Ovary (tissue), 10 donors: ENCODE measurements at places on chromosomes 5 and 9. TPM values are rescaled to one million over a fixed set of nuclear protein-coding genes. Genes with fewer than 3 reads are reported as not detected.

The CARTPT gene
- total RNA-seq: not detected

The ESM1 gene
- total RNA-seq: 0.50 TPM

The LCN9 gene
- total RNA-seq: not detected

The IFNA21 gene
- not detected for total RNA-seq

The FOXD4L3 gene
- total RNA-seq: not detected

The GLDC gene
- 4.3 TPM for total RNA-seq

The OR1J2 gene
- total RNA-seq: not detected

The IL5 gene
- not detected for total RNA-seq

The GRM6 gene
- not detected for total RNA-seq

The CBY3 gene
- total RNA-seq: not detected

The PKN3 gene
- 1.9 TPM for total RNA-seq

The EIF4E1B gene
- total RNA-seq: not detected

The MRPL36 gene
- total RNA-seq: 36.8 TPM

The CDKN2B-AS1 gene
- 0.62 TPM for total RNA-seq

The JADE2 gene
- total RNA-seq: 82.2 TPM

The PFN3 gene
- total RNA-seq: not detected

The RASGRF2 gene
- total RNA-seq: 44.8 TPM

DNA sequence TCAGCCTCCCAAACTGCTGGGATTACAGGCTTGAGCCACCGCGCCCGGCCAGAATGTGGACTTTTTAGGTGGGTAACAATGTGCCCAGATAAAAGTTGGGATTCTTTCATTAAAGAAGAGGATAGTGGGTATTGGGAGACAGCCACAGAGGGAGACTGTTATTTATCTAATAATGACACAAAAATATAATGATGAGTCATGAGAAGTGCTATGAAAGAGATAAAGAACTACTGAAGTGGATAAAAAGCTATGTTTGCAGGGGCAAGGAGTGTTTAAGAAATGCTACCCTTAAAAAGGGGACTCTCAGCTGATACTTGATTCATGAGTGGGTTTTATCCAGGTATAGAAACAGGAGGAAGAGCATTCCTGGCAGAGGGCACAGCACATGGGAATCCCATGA lies 143.6 kb upstream of the ERCC6L2 start:
- DNase-seq: no peak

GRCh38 chr5:151692312-151692711 lies 5.6 kb upstream of the SPARC start:
- DNase-seq: no peak

GRCh38 chr5:173547579-173547978 lies 68.9 kb downstream of the BOD1 start:
- DNase-seq: no peak

DNA sequence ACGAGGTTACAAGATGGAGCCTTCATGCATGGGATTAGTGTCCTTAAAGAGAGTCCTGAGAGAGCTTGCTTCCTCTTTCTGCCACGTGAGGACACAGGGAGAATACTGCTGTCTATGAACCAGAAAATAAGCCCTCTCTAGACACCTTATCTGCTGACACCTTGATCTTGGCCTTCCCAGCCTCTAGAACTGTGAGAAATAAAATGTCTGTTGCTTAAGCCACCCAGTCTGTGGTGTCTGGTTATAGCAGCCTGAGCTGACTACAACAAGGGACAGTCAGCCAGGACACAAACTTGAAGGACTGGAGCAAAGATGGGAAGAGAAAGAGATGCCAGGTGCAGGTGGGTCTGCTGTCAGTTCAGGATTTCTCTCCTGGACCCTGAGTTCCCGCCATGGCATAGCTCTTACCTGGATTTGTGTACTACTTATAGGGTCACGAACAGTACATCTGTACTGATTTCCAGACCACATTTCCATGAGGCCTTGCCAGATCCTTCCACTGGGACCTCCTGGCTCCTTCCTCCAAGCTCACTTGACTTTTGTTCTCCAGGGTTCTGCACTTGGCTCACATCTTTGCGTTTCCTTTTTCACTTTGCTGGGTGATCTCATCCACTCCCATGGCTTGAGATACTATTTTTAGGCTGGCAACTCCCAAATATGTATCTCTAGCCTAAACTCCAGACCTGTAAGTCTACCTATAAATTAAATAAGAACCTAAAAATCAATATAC lies 44.9 kb upstream of the LIFR start:
- DNase-seq: no peak

DNA sequence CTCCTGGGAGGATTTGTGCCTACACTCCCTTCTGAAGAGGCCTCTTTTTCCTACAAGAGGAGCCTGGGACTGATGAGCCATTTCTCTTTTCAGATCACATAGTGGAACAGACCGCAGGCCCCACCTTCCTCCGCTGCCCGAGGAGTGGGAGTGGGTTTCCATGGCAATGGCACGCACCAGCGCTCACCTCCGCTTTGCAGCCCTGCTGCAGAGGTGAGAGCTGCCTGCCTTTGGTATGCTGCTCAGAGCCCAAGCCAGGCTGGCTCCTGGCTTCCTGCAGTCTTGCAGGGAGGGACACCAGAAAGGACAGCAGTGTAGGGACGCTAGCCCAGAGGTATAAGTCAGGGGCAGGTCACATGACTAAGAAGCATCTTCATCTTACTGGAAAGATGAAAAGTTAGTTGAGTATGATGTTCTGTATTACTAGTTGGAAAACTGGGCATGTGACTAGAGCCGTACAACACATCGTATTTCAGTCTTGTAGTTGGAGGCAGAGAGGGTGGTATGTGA lies 12.4 kb downstream of the PTTG1 start:
- DNase-seq: no peak

DNA sequence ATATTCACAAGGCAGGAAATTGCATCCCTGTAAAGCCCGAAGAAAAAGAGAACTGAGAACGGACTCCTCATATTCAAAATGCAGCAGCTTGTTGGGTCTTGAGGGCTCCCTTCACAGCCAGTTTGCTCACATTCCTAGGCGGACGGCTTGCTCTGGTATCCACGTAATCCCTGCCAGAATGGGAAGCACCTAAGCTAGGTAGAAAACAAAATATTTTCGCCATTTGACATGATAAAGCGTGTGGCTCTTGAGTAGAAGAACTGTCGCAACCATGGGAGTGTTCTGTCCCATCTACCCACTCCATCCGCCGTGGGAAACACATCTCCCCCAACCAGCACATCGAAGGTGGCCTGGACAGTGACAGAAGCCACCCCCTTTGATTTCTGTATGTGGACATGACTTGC lies 183.1 kb downstream of the GAS1 start:
- no peak for DNase-seq

- DNase-seq: peak; percentile 17
Observed at GRCh38 chr5:76175051-76175666, 92.0 kb downstream of the SV2C start.

DNA sequence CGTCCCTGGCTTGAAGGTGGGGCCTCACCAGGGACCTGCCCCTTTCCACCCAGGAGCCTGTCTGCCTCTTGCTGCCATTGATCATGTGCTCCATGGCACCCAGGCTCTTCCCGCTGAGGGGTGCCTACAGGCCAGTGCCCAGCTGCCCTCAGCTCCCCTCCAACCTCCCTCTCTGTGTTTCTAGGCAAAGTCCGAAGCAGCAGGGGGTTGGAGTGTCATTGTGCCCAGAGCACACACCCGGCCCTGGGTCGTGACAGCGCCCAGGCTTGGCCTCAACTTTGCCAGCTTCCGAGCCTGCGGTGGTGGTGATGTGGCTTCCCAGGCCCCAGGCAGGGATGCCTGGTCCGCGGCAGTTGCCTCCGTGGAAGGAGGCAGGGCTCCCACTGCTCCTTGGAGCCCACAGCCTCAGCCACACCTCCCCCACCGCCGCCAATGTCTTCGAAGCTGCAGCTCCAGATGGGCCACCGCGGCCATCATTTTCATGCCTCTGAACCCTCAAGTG lies 52.4 kb downstream of the GTF3C4 start:
- DNase-seq: no peak

DNA sequence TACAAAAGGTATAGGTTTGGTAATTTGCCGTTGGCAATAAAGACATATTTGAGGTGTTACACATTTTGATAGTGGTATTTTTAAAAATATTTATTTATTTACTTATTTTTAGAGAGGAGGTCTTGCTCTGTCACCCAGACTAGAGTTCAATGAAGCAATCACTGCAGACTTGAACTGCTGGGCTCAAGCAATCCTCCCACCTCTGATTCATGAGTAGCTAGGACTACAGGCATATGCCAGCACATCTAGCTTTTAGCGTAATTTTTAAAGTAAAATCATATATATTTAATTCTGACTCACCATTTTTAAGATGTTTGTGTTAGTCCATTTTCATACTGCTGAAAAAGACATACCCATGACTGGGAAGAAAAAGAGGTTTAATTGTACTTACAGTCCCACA lies 1974.3 kb downstream of the EFNA5 start:
- DNase-seq: no peak

DNA sequence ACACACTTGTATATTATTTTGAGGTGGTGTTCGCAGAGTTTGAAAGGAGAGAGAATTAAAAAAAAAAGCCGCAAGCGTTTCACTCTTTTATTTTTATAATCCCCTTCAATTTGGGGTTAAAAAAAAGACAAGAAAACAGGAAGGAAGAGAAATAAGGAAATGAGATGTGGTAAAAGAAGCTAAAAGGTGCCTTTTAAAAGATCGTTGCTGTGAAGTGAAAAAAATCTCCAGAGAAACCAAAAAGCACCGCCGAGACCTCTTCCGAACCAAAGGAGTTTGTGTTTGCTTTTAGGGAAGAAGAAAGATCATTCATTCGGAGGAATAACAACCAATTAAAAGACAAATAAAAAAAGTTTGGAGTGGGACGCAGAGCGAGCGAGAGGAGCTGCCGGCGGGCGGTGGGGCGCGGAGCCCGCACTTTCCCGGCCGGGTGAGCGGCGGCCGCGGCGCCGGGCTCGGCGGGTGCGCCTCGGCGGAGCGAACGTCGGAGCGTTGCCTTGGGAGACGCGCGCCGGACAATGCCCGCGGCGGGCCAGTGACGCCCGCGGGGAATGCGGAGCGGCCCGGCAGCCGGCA lies 355 bp downstream of the TLE4 start:
- DNase-seq: no peak

DNA sequence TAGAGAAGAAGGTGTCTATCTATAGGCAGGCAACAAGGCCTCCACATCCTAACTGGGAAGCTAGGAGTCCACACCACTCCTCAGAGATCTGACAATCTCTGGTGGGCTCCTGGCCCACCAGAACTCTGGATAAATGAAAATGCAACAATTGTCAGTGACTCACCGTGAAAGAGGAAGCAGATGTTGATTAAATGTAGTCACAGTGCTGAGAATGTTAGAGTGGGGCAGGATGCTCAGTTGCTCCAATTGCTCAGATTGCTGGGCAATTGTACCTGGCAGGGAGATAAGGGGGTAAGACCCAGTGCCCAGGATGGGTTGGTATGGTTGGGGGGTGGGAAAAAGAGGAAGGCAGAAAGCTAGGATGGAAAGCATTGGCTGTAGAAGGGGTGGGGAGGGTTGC lies 4.3 kb downstream of the CCL19 start:
- no peak for DNase-seq

GRCh38 chr5:31886206-31886605 lies 247.3 kb downstream of the PDZD2 start:
- DNase-seq: no peak

DNA sequence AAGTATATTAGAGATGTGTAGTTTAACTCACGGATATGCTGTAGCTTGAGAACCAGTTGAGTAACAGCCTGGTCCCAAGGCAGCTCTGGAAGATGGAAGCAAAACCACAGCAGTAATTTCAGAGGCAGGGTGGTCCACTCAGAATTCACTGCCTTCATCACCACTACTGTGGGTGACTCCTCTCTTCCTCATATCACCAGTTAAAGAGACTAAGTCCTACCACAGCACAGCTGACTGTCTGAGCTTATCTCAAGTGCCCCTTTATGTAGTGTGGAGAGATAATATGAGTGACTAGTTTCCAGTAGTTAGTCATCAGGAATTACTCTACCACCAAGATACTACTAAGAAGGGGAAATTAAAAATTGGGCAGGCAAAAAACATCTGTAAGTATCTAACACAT lies 1571.2 kb upstream of the C9orf72 start:
- DNase-seq: no peak

DNA sequence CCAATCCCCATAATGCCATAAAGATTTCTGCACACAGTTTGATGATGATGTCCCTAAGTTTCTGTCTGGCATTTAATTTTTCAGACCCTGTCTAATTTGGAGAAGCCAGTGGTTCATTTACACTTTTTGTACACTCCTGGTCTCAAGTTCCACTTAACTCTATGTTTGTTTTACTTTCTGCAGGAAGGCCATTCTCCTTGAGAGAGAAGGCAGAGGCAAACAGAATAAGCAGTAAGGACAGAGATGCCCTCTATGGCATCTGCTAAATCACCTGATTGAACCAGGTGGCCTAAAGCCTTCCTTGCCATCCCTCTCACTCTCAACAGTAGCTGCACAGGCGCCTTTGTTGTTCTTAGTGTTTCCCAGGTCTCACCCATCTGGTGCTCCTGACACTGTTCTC lies 86.1 kb upstream of the LRRTM2 start:
- DNase-seq: no peak

DNA sequence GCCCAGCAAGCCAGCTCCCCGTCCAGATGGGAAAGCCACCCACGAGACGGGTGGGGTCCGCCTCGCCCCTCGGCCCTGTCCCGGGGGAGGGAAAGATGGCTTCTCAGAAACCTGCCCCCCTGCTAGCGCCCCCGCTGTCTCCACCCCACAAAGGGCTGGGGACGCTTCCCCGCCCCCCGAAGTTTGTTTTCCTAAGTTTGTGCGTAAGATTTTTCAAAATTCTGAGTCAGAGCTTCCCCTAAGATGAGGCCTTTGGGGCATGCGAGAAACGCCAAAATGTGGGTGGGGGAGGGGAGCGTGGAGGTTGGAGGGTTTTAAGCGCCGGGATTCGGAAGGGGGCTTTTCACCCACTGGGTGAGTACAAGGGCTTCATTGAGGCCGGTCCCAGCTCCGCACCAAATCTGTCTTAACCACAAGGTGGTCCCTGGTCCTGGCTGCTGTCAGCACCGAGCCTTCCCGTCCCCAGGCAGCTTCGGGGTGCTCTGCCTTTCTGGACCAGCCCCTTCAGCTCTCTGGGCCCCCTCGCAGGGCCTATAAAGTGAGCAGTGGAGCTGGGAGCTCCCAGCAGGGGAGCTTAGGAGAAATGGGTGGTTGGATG lies 32.3 kb downstream of the PRRX2 start:
- peak; percentile 45 for DNase-seq

DNA sequence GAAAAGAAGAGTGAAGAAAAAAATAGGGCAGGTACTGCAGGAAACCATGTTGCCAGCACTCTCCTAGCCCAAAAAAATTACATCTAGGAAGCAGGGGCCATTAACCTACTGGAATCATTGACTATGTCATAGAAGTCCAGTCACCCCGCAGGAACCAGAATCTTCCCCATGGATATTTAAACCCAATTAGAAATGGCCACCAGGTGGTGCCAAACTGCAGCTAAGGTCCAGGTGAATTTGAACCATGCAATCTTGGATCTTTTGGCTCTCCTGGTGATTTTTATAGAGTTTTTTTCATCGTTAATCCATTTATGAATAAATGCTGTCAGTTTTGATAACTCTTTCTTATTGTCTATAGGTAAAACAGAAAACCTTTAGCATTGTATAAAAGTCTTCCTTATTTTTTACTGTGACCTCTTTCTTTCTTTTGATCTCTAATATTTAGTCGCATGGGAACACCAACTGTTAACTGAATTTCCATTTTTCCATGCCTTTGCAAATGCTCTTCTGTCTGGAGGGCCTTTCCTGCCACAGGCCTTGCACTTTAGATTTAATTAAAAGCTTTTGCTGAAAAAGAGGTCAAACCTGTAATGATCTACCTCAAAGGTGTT lies 147.5 kb upstream of the FGF10 start:
- DNase-seq: no peak

- DNase-seq: no peak
Observed at GRCh38 chr9:111648066-111648465, 13.3 kb upstream of the GNG10 start.
